ENCODE measurements at places on chromosomes 12 and 14.

DNA sequence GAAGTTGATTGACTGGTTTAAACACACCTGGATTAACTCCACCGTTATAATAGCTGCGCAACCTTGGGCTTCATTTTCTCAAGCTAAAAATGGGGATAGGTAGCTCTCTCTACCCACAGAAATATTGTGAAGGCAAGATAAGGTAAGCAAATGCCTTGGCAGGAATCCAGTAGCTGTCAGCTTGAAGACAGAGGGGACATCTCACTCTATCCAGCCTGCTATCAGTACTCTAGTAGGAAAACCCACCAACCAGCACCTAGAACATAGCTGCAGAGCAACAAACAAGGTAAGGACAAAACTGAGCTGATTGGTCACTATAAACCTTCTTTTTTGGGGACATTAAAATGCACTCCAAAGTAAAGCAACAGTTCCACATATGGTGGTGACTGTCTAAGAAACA is 7.7 kb downstream of the CSRP2 start:
- DNase-seq, result no peak

GRCh38 chr12:26705851-26706250 is 127.1 kb downstream of the ITPR2 start:
- DNase-seq, result no peak

GRCh38 chr14:50272498-50272897 is 39.5 kb downstream of the L2HGDH start:
- no peak for DNase-seq

DNA sequence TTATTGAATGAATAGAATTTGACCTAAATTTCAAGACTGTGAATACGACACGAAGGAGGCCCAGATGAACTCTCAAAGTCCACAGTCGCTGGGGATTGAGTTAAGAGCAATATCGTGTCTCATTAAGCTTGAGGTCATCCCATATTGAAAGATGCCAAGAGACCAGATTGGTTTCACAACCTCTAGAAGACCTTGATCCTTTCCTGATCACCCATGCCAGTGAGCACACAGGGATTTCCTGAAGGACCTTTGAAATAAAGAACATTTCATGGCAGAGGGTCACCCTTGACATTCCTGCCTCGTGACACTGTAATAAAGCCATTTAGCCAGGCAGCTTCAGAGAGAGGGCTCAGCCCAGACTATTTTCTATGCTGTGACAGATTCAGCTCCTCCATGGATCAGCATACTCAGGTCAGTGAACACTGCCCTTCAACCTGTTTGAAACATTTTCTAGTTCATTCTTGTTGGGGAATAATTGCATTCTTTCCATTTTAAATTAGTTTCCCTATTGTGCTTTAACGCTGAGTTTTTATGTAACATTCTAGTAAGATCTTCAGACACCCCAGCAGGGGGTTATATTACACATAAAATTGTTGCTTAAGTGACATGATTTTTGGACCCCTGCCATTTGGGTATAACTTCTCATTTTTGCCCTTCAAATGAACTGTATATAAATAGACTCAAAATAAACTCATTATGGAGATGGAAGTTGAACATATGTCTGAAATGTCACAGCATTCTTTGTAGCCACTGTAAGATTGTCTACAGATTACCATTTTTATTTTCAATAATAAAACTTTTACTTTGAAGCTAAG is 213.2 kb downstream of the C12orf50 start:
- DNase-seq, result no peak

GRCh38 chr12:88538250-88538649 is 42.0 kb downstream of the KITLG start:
- no peak for DNase-seq

DNA sequence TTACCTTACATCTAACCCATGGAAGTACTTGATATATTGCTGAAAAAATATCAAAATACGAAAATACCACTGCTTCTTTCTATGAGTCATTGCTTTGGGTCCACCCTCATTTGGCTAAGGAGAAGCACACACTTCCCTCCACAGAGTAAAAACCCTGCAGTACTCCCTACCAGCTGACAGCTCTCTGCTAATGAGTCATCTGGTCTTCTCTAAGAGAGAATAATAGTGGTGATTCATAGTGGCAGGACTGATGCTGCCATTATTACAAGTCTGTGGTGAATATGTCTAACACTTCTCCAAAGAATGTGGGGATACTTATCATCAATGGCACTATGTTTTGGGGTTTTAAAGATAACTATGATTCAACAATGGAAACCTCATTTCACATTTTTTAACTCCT is 90.7 kb downstream of the PPFIA2 start:
- no peak for DNase-seq

- no peak for DNase-seq
These were observed 10.4 kb downstream of the DCTN2 start for GRCh38 chr12:57536597-57536942.

GRCh38 chr14:58414845-58415244 is 12.5 kb downstream of the TIMM9 start:
- DNase-seq, result no peak

GRCh38 chr12:80187660-80188090 is 88.3 kb downstream of the OTOGL start:
- no peak for DNase-seq

- no peak for DNase-seq
These were observed 107.1 kb downstream of the TTC8 start for GRCh38 chr14:88931321-88932110.

- no peak for DNase-seq
These were observed 17.0 kb upstream of the MIS18BP1 start for GRCh38 chr14:45270031-45270430.

DNA sequence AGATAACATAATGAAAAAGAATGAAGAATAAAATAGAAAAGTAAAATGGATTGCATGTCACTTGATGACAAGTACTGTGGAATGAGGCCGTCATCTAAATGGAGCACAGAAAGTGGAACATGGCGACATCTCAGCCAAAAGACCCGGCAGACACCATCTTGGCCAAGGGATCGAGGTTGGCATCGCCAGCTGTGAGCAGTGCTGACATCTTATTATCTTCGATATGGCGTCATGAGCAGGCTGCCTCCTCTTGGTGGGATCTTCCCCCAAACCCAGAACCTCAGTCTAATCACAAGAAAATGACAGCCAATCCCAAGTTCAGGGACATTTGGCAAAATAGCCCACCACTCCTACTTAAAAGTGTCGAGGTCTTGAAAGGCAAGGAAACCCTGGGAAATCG is 15.1 kb downstream of the SERPINA5 start:
- DNase-seq, result no peak

DNA sequence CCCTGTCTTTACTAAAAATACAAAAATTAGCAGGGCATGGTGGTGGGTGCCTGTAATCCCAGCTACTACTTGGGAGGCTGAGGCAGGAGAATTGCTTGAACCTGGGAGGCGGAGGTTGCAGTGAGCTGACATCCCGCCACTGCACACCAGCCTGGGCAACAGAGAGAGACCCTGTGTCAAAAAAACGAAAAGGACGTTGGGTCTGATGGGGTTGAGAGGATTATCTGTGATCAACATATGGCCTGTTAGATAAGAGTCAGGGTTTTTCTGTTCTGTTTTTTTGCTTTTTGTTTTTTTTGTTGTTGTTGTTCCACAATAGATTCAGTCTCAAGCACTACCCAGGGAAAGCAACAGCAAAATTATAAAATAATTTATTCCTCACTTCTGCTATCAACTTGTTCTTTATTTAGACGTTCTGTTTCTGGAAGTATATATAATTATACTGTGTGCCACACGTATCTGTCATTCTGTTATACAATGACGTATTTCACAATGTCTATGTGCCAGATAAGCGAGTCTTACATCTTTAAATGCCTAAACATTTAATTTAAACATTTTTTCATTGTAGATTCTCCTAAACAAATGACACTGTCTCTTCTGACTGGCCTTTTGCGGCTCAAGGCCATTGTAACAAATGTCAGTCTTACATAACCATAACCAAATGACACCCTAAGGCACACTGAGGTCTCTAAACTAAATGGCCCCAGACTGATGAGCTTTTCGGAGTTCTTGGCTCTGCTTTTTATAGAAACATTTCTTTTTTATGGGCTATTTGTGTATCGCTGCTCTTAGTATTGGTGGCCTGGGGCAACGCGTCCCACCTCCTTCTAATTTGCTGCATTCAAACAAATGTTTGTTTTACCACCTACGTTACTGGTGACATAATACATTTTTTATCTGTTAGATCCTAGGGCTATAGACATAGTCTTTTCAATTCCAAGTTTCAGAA is 7.2 kb upstream of the P2RX4 start:
- no peak for DNase-seq

DNA sequence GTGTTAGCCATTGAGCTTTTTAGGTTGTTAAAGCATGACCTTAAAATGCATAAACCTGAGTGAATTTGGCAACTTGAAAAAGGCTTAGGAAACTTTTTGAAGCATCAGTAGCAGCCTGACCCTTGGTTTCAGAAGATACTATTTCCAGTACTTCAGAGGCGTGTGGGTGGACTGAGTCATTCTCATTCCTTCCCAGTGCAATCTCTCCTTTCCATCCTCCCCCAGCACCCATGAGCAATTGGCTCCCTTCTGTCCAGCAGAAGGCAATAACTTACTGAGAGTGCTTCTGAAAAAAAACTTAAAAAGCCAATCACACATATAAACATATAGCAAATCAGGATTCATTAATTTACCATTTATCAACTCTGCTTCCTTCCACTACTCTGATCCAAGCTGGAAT is 299.3 kb upstream of the STXBP6 start:
- no peak for DNase-seq

DNA sequence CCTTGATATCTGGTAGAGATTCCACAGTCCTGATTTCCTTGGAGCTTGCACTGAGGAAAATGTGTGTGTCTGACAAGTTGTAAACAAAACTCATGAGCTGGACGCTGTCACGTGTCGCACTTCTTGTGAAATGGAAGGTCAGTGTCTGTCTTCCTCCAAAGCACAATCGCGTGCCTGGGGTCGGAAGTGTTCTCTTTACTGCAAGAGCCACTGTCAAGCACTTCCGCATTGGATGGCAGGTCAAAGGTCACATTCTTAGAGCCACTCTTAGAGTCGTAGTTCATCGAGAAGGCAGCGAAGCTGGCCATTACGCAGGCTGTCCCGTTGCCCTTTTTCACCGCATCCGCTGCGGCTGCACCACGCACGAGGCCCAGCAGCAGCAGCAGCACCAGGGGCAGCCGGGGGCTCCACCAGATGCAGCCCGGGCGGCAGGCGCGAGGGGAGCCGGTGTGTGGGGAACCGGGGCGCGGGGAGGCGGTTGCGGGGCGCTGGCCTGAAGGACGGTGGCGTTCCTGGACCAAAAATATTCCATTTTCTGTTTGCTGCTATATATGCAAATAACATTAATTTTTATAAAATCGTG is 45.0 kb downstream of the LRTM2 start:
- DNase-seq, result no peak

DNA sequence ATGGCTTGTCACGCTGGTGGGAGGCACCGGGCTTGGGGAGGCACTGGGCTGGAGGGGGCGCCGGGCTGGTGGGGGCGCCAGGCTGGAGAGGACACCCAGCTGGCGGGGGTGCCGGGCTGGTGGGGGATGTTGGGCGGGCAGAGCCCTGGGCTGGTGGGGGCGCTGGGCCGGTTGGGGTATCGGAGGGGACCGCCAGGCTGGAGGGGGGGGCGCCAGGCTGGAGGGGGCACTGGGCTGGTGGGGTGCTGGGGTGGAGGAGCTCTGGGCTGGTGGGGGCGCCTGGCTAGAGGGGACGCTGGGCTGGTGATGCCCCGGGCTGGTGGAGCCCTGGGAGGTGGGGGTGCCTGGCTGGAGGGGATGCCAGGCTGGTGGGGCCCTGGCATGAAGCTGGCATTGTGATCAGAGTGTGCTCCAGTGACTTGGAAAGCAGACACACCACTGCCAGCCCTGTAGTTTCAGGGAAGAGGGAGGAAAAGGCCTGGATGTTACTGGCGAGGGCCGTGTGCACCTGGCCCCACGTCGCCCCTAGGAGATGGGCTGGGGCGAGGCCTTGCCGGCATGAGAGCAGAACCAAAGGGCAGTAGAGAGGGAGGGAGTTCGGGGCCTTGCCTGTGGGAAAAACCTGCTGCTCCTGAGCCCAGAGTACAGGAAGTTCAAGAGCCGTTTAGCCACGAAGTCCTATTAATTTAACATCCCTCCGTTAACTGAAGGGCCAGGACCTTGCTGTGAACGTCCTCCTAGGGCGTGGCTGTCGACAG is 13.1 kb downstream of the TEDC1 start:
- no peak for DNase-seq

- no peak for DNase-seq
These were observed 72.0 kb downstream of the SUDS3 start for GRCh38 chr12:118448341-118448740.

- DNase-seq, result no peak
These were observed 194.1 kb downstream of the MON2 start for GRCh38 chr12:62660756-62661155.

DNA sequence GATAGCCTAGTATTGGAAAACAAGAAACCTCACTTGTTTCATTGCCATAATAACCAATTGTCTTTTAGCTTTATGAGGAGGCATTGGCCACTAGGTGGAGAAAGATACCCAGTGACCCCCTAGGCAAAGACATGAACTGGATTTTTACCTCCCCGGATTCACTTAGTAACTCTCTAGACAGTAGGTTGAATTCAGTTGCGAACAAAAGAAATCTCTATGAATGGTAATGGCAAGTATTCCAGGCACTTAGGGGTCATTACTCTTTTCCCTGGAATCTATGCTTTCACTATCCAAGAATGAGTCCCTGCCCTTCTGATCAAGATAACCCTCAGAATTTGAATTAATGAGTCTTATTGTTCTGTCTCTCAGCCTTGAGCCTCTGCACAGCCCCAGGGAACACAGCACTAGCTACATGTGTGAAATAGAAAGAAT is 29.5 kb upstream of the RHOJ start:
- DNase-seq, result no peak

DNA sequence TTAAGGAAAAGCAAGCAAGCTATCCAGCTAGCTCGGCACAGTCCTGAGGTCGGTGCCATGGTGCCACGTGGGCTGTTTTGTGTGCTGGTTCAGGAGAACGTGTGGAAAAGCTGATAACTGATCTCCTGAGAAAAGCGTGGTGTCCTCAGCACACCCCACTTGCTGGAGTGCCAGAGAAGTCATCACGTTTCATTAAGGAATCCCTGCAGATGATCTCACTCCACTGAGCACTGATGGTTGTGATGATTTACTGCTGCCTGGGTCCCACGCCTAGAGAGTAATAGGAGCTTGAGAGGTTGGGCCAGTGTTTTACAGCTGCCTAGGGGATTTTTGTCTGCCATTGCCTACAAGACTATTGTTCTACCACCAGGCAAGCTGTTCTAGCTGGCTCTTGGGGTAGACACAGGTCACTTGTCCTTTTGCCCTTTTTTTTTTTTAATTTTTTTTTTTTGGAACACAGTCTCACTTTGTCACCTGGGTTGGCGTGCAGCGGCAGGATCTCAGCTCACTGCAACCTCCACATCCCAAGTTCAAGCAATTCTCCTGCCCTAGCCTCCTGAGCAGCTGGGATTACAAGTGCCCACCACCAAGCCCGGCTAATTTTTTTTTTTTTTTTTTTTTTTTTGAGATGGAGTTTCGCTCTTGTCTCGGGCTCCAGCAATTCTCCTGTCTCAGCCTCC is 42.3 kb upstream of the EVL start:
- no peak for DNase-seq

DNA sequence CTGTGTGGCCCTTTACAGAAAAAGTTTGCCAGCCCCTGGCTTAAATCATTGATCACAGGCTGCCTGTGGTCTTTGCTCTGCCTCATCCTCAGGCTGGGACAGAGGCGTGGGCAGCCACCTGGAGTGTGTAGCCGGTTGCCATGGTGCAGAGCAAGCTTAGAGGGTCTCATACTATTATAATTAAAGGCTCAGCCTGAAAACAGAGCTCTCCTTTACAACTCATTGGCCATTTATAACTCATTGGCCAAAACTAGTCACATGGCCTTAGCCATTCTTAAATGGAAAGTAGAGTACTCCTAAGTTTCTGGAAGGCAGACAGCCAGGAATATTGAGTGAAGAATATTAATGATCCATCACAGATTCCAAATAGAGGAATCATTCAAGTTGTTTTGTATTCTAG is 3.0 kb downstream of the HSP90B1 start:
- DNase-seq, result no peak
